Pancreas (tissue), 10 donors: ENCODE measurements at places on chromosomes 1 and 21. TPM values are rescaled to one million over a fixed set of nuclear protein-coding genes. Genes with fewer than 3 reads are reported as not detected.
A peak's percentile ranks its signal among the peaks of the same experiment; 100 is the strongest.

- no peaks in the 10 kb centered on the region for H3K27me3 ChIP-seq
- H3K4me1 ChIP-seq = no peaks in the 10 kb centered on the region
- no peak overlapping the region for H3K4me3 ChIP-seq
- no peaks in the 10 kb centered on the region for H3K36me3 ChIP-seq
Observed at GRCh38 chr1:63264161-63264560, 58.2 kb upstream of the FOXD3 start.

DNA sequence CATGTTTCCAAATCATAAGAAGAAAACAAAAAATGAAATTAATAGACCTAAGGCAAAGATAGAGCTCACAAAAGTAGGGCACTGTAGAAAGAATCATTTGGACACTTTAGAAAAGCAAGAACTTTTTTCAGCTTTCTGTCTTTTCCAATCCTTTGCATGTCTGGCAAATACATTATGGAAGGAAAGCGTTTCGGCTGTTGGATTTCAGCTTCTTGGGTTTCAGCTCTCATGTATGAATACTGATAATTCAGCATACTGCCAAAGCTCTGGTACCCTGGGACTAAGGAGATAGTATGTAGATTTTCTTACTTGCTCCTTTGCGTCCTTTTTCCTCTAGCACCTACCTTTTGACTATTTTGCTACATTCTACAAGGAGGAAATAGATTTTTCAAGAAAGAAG lies 375.9 kb downstream of the BRINP3 start:
- H3K27ac ChIP-seq = no peak overlapping the region
- no peaks in the 10 kb centered on the region for H3K4me1 ChIP-seq
- no peak for DNase-seq
- no peaks in the 10 kb centered on the region for H3K36me3 ChIP-seq

GRCh38 chr1:31663622-31664452 lies 19.2 kb upstream of the PEF1 start:
- peak; percentile 24 for DNase-seq
- H3K36me3 ChIP-seq = no peaks in the 10 kb centered on the region
- H3K27me3 ChIP-seq = no peaks in the 10 kb centered on the region
- no peak overlapping the region for H3K27ac ChIP-seq

Gene LMX1A
- total RNA-seq = not detected

DNA sequence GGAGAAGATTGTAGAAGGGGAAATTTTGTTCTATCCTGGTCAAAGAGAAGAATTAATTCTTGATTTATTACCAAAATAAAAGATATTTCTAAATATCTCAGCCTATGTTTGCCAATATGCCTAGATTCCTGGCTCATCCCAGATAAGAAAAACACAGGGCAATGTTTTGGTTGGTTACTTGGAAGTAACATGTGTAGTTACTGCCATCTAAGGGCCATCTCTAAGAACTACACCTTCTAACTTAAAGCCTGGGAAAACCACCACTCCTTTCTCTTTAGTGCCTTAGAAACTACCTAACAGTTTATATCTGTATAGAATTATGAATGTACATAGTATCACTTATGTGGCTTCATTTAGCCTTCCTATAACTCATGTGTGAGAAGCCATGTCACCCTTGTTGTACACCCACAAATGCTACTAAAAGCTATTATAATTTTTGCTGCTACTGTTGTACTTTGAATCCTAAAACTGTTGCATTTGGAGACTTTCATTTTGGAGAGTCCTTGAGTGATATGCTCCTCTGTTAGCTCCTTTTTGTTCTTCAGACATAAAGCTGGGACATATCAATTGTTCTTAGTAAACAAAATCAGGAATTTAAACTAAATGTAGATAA lies 4.5 kb downstream of the AIM2 start:
- H3K4me3 ChIP-seq = no peak overlapping the region
- H3K27me3 ChIP-seq = no peaks in the 10 kb centered on the region
- H3K36me3 ChIP-seq = no peaks in the 10 kb centered on the region
- DNase-seq = no peak
- no peaks in the 10 kb centered on the region for H3K4me1 ChIP-seq

Gene CERS2
- 137 TPM for total RNA-seq

DNA sequence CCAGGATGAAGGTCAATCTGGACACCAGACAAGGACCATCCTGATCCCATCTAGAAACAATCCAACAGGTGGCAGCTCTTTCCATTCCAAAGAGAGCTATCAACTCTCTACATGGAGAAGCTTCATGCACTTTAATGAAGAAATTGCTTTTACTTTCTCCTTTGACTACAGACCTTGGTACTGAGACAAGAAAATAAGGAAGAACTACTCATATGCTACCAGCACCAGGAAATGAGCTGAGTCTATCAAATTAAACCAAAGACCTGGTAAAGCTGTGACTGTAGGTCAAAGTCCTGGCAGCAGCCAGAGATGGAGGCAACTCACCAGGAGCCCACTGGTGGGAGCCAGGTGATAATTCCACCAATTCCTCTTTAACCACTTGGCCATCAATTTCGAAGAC lies 64.3 kb upstream of the LRRC8B start:
- H3K4me3 ChIP-seq = no peak overlapping the region
- no peak for DNase-seq
- no peaks in the 10 kb centered on the region for H3K27me3 ChIP-seq
- no peaks in the 10 kb centered on the region for H3K36me3 ChIP-seq

DNA sequence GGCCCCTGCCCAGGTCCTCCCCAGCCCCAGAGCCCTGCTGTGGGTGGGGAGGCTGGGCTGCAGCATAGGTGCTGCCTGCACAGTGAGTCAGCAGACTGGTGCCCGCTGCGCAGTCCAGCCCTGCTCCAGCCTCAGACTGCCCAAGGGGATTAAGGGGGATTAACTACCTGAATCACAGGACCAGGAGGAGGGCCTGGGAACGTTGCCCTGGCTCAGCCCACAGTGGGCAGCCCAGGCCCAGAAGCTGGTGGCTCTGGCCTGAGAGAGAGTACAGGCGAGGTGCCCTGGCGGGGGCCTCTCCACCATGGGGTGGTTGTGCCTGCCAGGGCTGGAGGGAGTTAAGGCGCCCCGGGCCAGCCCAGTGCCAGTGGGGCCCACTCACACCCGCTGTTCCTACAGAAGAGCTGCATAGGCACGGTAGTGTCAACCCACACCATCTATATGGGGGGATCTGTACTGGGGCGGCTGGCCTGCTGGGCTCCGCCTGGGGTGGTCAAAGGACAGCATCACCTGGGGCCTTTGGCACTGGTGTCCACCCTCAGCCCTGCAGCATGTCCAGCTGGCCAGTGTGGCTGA lies 2.3 kb downstream of the OBSCN start:
- H3K36me3 ChIP-seq = no peaks in the 10 kb centered on the region
- H3K4me3 ChIP-seq = no peak overlapping the region
- no peak overlapping the region for H3K27ac ChIP-seq
- no peaks in the 10 kb centered on the region for H3K4me1 ChIP-seq
- no peak for DNase-seq

Gene AADACL3
- total RNA-seq = not detected

Gene TGFB2
- 20.3 TPM for total RNA-seq

GRCh38 chr1:208374391-208374941 lies 130.3 kb upstream of the PLXNA2 start:
- H3K4me1 ChIP-seq = no peaks in the 10 kb centered on the region
- H3K27me3 ChIP-seq = no peaks in the 10 kb centered on the region
- H3K36me3 ChIP-seq = no peaks in the 10 kb centered on the region
- no peak overlapping the region for H3K27ac ChIP-seq

DNA sequence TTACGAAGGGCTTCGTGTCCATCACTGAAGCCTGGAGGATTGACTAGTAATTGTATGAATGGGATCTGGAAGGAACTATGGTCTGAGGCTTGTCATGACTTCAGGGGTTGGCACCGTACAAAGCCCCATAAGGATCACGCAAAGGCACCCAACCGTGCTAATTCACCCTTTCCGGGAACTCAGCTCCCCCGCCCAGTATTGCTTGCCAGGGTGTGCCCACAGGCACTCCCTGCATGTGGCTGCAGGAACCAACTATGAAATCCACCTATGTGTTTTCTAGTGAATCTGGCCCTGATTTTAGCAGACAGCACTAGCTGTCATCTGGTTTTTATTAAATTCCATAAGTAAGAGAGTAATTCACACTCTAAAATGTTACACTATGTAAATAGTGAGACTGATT lies 139.2 kb downstream of the TM2D1 start:
- H3K27me3 ChIP-seq = no peaks in the 10 kb centered on the region
- H3K4me3 ChIP-seq = no peak overlapping the region
- no peak overlapping the region for H3K27ac ChIP-seq
- no peaks in the 10 kb centered on the region for H3K4me1 ChIP-seq
- DNase-seq = no peak
- H3K36me3 ChIP-seq = no peaks in the 10 kb centered on the region

Gene PLEKHA6
- 15.6 TPM for total RNA-seq

Gene HCRTR1
- total RNA-seq = not detected

GRCh38 chr1:37828410-37829074 lies 20.5 kb upstream of the YRDC start:
- no peaks in the 10 kb centered on the region for H3K27me3 ChIP-seq
- DNase-seq = no peak
- H3K36me3 ChIP-seq = peaks cover 5% of the 10 kb centered on the region
- no peak overlapping the region for H3K27ac ChIP-seq

Gene NTMT2
- total RNA-seq = not detected

DNA sequence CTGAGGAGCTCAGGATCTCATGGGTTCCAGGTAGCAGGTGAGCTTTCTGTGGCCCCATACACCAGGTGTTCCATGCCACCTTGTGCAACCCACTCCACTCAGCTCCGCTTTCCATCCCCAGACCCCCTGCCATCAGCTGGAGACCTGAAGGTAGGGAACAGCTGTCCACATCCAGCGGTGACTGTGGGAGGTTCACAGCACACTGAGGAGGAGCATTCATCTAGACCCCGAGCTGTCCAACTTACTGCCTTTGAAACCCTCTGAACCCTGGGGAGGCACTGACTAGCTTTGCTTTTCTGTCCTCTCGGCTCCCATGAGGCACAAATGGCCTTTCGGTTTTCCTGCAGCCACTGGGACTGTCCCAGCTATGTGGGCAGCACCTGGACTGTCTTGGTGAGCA lies 27.9 kb upstream of the ABCG1 start:
- H3K4me1 ChIP-seq = no peaks in the 10 kb centered on the region
- no peak overlapping the region for H3K4me3 ChIP-seq
- H3K36me3 ChIP-seq = no peaks in the 10 kb centered on the region
- no peaks in the 10 kb centered on the region for H3K27me3 ChIP-seq

DNA sequence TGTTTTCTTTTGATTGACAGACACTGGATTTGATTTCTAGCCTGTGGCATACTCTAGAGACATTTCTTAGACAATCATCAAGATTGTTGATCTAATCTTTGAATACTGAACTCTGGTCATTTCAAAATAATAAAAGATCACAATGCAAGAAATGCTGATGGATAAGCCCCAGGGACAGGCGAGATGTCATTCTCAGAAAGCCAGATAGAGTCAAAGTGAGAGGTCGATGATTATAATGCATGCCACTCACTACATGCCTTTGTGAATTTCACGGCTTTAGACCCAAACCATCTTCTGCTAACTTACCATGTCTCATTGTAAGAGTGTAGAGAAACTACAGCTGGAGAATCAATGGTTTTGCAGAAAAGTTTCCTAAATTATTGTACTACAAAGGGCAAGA lies 257.1 kb downstream of the DYRK1A start:
- no peak overlapping the region for H3K4me3 ChIP-seq
- no peak for DNase-seq
- H3K27me3 ChIP-seq = no peaks in the 10 kb centered on the region
- H3K4me1 ChIP-seq = no peaks in the 10 kb centered on the region
- no peak overlapping the region for H3K27ac ChIP-seq

Gene HJV
- total RNA-seq = not detected

GRCh38 chr1:11473491-11474034 lies 5.4 kb upstream of the DISP3 start:
- H3K27ac ChIP-seq = no peak overlapping the region
- H3K4me3 ChIP-seq = no peak overlapping the region
- no peaks in the 10 kb centered on the region for H3K27me3 ChIP-seq
- no peaks in the 10 kb centered on the region for H3K4me1 ChIP-seq

Gene PRKAA2
- 3.6 TPM for total RNA-seq

DNA sequence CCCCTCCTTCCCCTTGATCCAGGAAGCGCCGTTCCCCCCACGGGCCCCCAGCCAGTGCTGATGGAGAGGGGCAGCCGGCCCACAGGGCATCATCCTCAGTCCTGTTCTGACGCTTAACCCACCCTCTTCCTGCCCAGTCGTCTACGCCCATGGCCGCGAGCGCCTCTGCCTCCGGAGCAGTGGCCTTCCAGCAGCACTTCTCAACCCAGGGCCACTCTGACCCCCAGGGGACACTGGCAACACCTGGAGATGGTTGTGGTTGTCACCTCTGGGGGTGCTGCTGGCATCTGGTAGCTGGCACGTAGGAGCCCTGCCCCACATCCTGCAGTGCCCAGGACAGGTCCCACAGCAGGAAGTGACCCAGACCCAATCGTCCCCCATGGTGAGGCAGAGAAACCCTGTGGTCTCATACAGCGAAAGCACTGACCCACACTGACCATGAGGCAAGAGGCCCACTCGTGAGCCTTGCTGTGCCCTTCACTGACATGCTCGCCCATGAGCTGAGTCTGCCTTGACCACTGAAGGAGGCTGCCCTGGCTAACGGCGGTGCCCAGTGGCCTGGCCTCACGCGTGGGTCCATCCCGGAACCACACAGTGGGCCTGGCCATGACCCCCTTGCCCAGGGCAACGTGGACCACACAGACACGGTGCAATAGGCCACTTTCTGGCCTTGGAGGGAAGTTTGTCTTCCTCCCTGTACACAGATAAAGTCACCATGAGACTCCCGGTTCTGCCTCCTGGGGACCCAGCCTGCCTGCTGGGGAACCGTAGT lies 96.8 kb upstream of the ARHGEF16 start:
- H3K4me3 ChIP-seq = no peak overlapping the region
- no peak for DNase-seq
- no peaks in the 10 kb centered on the region for H3K27me3 ChIP-seq
- no peaks in the 10 kb centered on the region for H3K4me1 ChIP-seq
- H3K27ac ChIP-seq = no peak overlapping the region

DNA sequence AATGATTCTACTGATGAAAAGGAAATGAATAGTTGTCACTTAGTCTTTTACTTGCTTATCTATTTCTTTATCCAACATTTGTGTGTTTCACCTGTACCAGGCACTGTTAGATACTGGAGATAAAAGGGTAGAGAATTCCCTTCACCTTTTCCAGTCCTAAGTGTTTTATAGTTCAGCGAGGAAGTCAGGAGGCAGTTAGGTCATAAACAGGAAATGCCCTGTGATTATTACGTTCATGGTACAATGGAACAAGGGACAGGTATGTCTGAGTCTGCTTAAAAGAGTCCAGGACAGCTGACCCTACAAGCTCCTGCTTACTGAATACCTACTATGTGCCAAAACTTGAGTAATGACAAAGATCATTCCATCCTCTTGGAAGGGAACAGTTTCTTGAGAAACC lies 77.8 kb downstream of the TNR start:
- no peak overlapping the region for H3K4me3 ChIP-seq
- H3K36me3 ChIP-seq = no peaks in the 10 kb centered on the region
- H3K27me3 ChIP-seq = no peaks in the 10 kb centered on the region
- peak overlapping the region; percentile 23 for H3K27ac ChIP-seq
